HuH-7.5 (cell line): ENCODE measurements at places on chromosomes 2 and 18.

DNA sequence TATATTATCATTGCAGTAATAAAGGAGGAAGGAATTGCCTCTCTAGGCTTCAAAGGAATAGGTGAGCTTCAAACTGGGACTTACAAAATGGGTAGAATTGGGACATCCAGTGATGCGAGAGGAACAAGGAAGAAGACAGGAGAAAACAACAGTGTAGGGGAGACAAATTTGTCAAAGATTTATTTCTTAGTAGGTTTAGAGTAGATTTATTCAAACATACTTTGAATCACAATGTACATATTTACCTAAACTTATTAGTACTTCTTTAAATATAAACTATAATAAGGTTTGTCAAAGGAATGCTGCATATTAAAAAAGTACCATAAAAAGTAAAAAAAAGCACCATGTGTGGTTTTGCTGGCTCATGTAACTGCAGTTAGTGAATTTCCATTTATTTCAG lies 161.4 kb upstream of the CDH2 start:
- DNase-seq = no peak

DNA sequence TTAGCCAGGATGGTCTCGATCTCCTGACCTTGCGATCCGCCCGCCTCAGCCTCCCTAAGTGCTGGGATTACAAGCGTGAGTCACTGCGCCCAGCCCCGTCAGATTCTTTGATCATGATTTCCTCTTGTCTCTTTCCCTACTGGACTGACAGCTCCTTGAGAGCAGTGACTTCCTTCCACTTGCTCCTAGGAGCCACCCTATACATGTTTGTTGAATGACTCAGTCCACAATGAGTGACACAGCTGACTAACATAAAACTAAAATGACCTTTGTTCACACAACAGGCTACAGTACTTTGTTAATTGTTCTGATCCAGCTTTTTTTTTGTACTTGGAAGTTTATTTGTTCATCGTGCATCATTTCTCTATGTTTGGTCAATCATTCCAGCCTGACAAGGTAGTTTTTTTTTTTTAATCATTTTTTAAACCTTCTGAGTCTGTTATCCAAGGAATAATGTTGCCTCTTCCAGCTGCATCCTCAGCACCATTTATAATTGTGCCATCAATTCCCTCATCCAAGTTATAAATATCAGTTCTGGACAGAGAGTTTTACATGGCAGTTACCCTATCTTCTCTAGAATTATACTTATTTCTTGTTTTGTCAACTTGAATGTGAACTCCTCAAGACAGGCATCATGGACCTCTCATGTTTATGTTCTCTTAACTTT lies 42.9 kb upstream of the TUBA3E start:
- no peak for DNase-seq

DNA sequence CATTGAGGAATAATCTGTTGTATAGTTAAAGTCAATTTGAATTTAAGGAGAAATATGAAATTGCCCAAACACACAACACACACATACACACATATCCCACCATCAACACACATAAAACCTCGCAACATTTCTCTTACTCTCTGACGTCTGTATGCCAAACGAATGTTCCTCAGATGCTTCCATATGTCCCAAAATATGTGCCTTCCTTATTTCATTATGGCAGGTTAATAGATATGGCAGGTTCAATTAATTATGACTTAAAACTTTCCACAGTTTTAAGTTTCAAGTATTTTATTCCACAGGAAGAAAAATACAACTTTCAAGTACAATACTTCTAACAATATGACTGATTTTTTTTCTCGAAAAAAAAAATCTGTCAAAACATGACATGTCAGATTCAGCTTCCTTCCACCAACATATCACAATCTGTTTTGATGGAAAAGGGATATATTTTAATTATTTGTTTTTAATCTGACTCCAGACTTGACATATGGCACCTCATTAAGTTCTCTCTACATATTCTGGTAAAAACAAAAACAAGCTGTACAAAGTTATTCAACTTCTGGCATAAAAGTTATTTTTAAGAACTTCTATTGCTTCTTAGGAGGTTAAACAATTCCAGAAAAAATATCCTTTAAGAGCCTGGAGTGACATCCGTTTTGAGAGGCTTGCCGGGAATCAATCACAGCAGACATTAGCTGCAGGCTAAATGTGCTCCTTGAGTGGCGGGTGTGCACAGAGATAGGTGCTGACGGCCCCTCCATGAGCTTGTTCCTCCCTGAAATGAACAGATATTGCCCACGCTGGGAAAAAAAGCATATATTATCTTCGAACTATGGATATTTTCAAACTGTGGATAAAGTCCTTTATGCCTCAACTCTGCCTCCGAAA lies 812.7 kb downstream of the DCDC2C start:
- no peak for DNase-seq

DNA sequence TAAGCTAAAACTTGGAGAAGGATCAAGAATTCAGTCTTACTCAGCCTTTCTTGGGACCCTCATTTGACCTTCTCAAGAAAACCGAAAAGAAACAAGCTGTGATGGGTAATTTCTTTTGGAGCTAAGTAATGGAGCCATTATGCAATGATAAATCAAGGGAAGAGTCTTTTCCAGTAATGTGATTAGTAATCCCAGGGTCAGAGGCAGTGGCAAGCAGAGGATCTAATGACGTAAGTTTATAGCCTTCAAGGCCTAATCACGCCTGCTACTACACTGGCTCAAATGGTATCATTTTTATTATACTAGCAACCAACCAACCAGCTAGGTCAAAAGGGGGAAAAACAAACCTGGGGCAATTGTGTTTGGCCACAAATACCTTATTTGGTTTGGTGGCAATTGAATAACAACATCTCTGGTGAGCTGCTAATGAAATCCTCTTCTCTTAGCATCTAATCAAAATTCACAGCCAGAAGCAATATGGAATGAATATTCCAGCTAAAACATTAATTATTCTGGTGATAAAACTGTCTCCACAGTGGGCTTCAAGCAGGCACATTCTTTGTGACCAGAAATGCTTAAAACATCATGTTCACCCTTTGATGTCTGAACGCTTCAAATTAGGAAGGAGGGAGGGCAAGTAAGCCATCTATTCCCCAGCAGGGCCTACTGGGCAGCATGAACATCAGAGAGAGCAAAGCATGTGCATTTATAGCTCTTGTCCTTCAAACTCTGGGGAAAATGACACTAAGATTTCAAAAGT lies 114.9 kb upstream of the SULT1C3 start:
- no peak for DNase-seq

DNA sequence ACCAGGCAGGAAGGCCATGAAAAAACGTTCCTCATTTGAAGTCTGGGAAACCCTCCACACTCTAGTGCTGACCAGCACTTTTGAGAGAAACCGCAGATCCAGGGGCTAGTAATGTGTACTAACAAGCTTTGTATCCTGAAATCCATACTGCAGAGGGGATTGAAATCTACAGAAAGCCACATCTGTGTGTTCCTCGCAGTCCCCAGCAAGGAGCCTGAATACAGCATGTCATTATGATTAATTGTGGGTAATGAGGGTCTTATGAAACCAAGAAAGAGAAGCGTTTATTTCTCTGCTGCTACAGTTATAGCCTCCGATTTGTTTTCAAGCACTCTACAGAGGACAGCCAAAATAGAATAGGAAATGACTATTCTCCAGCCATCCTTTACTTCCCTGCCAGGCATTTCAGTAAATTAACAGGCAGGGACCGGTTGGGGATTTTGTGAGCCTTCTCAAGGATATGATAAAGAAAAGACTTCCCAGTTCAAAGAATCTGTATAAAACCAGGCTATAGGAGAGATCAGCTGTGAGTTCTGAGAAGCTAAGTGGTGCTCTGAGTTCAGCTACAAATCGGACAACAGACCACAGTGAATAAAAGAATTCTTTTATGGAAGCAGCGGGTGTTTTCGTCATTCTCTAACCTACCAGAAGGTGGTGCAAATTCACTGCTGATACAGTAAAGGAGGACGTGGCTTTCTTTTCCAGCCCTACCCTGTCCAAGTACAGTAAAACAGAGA lies 133.4 kb downstream of the INSIG2 start:
- peak; percentile 65 for DNase-seq

DNA sequence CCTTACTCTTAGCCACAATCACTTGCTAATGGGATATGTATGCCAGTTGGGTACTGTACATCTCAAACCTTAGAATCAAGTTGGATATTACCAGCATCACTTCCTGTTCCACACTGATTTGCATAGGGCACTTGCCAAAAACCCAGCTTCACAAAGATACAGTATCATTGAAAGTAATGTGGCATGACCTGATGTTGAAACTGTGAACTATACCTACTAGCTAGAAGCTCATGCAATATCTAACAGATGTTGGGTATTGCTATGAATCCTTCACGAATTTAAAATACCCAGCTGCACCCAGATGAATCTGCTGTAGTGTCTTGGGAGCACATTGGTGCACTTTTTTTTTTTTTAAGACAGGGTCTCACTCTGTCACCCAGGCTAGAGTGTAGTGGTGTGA lies 6.5 kb upstream of the STAMBP start:
- no peak for DNase-seq

- no peak for DNase-seq
Measured at GRCh38 chr2:146267093-146267492, 1577.7 kb upstream of the ACVR2A start.

GRCh38 chr2:222594679-222595078 lies 61.2 kb downstream of the FARSB start:
- peak; percentile 20 for DNase-seq

GRCh38 chr2:121565389-121566250 lies 34.9 kb downstream of the RNU4ATAC start:
- no peak for DNase-seq
